ENCODE measurements at places on chromosomes 3 and 15. TPM values are rescaled to one million over a fixed set of nuclear protein-coding genes. Genes with fewer than 3 reads are reported as not detected.

POPDC2 gene
- total RNA-seq: 6.3 TPM

PIERCE2 gene
- 1.6 TPM for total RNA-seq

CFAP44 gene
- total RNA-seq: 2.1 TPM

TNFSF10 gene
- total RNA-seq: 2.0 TPM

ALDH1A2 gene
- total RNA-seq: 10.9 TPM

AADACL2 gene
- total RNA-seq: not detected

DAZL gene
- total RNA-seq: not detected

LEKR1 gene
- total RNA-seq: 1.3 TPM
